ENCODE measurements at places on chromosomes 1 and 21. TPM values are rescaled to one million over a fixed set of nuclear protein-coding genes. Genes with fewer than 3 reads are reported as not detected.

PGLYRP3 gene
- 0.56 TPM for polyA plus RNA-seq

CCDC27 gene
- 0.09 TPM for polyA plus RNA-seq

SPRR2G gene
- polyA plus RNA-seq: not detected

DNA sequence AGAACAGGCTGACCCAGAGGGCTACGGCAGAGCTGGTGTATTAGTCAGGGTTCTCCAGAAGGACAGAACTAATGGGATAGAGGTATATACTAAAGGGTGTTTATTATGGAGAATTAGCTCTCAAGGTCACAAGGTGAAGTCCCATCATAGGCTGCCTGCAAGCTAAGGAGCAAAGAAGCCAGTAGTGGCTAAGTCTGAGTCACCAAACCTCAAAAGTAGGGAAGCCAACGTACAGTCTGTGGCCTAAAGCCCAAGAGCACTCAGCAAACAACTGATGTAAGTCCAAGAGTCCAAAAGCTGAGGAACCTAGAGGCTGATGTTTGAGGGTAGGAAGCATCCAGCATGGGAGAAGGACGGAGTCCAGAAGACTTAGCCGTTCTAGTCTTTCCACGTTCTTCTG, 179.2 kb downstream of the BACH1 start:
- no peak for DNase-seq
- no peaks in the 10 kb centered on the region for H3K36me3 ChIP-seq
- H3K27ac ChIP-seq: no peak overlapping the region

DNA sequence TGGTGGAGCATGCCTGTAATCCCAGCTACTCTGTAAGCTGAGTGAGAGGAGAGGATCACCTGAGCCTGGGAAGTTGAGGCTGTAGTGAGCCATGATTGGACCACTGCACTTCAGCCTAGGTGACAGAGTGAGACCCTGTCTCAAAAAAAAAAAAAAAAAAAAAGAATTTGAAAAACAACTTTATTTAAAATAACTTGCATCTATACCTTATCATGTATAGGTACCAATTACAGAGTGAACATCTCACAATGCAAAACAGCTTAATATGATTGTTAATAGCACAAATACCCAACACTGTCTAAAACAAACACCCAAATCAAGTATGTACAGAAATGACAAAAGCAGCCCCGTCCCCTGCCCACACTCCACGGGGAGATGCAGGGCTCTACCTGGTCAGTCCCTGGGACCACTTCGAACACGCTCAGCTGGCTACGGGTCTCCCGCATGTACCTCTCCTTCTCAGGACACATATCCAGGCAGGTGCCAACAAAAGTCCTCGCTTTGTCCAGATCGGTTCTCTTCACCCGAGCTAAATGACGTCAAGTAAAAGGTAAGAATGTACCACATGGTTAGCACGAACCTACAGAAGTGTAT, 10.5 kb downstream of the MCM3AP start:
- H3K4me3 ChIP-seq: no peak overlapping the region
- H3K36me3 ChIP-seq: peaks cover 77% of the 10 kb centered on the region
- DNase-seq: no peak
- H3K4me1 ChIP-seq: no peaks in the 10 kb centered on the region
- no peaks in the 10 kb centered on the region for H3K27me3 ChIP-seq

- H3K27ac ChIP-seq: peak overlapping the region; percentile 84
- no peak overlapping the region for H3K4me3 ChIP-seq
- peaks cover 45% of the 10 kb centered on the region for H3K36me3 ChIP-seq
- no peaks in the 10 kb centered on the region for H3K27me3 ChIP-seq
These were observed 37.6 kb downstream of the PTGFRN start for GRCh38 chr1:116947092-116947860.

- peaks cover 72% of the 10 kb centered on the region for H3K4me1 ChIP-seq
- peak; percentile 85 for DNase-seq
- H3K27me3 ChIP-seq: no peaks in the 10 kb centered on the region
- H3K36me3 ChIP-seq: peaks cover 7% of the 10 kb centered on the region
- peak overlapping the region; percentile 50 for H3K4me3 ChIP-seq
- H3K27ac ChIP-seq: peak overlapping the region; percentile 66
These were observed 956 bp downstream of the ATP1A2 start for GRCh38 chr1:160116283-160117147.

GRCh38 chr1:225652729-225653462, at the start of gene ENAH:
TSS of gene ENAH (minus strand) at chr1:225653123. CDS start at chr1:225652690, 433 bp downstream.
- H3K27ac ChIP-seq: peak within 1 kb of the TSS; percentile 97
- H3K4me1 ChIP-seq: peaks cover 32% of the 10 kb centered on the region
- H3K4me3 ChIP-seq: peak within 1 kb of the TSS; percentile 93
- no peaks in the 10 kb centered on the region for H3K27me3 ChIP-seq
- H3K36me3 ChIP-seq: no peaks in the 10 kb centered on the region
- peak; percentile 96 for DNase-seq

- no peaks in the 10 kb centered on the region for H3K4me1 ChIP-seq
- peak; percentile 87 for DNase-seq
- no peak overlapping the region for H3K27ac ChIP-seq
- H3K36me3 ChIP-seq: peaks cover 3% of the 10 kb centered on the region
These were observed 73.5 kb downstream of the BACH1 start for GRCh38 chr21:29372063-29372802.
